ENCODE measurements at places on chromosomes 7 and 10. TPM values are rescaled to one million over a fixed set of nuclear protein-coding genes. Genes with fewer than 3 reads are reported as not detected.

The SUN3 gene
- not detected for polyA plus RNA-seq

The PDGFA gene
- polyA plus RNA-seq: 14.3 TPM

The PTN gene
- 7.9 TPM for polyA plus RNA-seq

DNA sequence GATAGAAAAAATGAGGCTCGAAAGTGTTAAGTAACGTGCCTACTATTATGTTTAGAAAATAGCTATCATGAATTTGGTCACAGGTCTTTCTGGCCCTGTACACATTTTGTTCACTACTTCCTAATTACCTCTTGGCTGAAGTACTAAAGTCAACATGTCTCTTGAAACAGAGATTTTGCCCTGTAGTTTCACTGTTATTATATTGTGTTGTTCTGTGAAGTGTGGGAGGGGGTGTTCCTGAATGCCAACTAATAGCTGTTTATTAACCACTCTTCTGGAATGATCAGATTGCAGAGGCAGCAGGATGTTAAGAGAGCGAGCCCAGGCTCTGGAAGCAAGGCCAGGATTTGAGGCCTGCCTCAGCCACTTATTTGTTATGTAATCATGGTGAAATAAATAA, 72.1 kb downstream of the RNF133 start:
- DNase-seq: no peak

Data from heart right ventricle (tissue), 16 donors.